ENCODE measurements at places on chromosomes 12 and 14. TPM values are rescaled to one million over a fixed set of nuclear protein-coding genes. Genes with fewer than 3 reads are reported as not detected.

DNA sequence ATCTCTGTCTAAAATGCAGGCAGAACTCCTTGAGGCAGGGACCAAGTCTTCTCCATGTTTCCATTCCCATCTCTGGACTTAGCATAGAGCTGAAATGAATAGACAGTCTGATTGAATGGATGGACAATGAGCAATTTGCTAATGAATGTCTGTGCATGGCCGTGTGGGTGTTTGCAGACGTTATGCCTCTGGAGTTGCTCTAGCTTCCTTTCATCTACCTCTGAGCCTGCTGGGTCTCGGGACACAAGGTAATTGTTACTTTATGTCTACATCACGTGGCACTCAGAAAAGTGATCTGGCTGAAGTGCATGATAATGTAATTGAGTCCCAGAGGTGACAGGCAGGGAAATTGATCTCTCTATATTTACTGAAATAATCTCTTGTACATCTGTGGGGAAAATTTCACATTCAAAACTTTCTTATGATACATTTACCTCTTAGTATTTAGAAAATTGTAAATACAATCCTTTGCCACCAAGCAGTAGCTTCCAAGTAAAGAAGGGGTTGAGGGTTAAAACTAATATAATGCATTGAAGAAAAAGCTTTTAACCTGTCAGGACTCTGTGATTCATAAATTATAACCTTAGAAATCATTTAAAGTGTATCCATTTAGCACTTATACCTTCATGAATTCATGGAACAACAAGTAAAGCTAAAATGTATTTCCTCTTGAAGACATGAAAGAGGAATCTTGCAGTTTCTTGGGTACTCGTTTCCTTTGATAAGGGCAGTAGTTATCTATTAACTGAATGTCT, 424.1 kb downstream of the APAF1 start:
- no peak for DNase-seq

GRCh38 chr12:12007713-12008231, 63.0 kb upstream of the BCL2L14 start:
- DNase-seq, result no peak

DNA sequence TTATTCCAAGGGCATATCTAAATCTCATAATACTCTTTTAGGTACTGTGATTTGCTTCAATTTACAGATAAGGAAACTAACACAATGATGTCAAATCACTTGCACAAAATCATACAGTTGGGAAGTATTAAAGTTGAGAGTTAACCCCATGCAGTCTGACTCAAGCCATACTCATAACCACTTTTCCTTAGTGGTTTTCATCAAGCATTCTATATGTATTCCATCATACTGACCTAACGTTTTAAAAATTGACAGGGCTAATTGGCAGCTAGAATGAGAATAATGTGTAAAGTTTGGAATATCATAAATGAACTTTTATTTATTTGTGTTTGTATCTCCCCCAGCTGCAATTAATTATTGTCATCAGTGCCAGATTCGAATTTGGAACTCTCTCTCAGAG, 20.9 kb downstream of the PUS7L start:
- no peak for DNase-seq

DNA sequence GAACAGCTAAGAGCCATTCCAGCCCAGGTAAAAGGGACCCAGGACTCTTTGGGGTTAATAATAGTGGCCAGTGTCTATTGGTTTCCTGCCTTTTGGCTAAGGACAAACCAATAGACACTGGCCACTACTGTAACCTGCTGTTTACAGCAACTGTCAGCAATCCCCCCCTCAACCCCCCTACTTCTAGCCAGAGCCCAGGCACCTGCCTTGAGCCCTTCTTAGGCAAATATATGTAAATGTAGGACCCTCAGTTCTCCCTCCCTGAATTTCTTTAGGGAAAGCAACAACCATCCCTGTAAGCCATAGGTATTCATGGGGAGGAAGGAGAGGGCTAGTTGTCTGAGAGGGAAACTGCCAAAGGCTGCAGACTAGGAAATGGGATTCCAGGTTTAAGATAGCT, 22.3 kb downstream of the HOXC4 start:
- no peak for DNase-seq

DNA sequence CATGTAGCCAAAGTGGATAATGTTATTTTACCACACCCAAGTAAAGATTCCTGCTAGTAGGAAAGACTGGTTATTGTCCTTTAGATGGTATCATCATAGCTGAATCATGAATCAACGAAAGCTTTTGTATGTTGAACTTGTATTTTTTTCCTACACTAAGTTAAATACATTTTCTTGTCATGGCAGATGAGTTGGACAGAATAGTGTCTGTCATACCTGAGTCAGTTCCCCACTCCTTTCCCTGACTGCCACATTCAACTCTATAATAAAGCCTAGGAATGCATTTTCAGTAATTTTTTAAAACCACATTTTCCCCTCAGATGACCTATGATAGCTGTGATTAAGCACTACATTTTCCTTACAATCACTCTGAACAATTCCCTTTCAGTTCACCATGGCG, 9.3 kb upstream of the PTHLH start:
- DNase-seq, result no peak

DNA sequence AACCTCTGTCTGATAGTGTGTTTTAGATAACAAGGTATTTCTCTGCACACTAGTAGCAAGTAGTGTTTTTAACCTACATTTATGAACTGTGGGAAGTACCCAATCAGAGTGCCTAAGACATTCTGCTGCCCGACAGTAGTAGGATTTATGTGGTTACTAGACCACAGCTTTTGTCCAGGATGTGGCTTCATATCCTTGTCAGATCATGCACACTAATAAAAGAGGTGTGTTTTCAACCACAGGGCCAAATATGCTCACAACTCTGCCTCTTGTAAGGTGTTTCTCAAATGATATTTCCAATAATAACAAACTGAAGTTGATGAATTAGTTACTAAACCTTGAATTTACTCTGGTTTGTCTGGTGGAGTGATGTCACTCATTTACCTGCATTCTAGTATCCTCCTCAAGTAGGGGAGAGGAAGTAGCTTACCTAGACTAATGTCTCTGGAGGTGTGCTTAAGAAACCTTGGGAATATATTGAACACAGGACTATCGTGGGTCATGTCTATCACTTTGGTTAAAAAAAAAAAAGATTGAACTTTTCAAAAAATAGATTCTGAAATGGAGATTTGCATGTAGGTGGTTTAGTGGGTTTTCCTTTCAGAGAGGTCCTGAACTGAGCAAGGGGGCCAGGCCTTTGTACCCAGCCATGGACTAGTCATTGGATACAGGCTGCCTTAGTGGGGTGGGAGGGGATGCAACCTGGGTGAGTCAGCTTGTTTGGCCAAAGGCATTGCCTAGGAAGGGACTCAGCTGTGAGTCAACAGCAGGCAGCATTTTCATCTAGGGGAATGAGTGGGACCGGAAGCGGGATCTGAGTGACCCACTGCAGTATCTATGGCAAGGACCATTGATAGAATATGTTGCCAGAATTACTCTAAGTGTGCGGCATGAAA, 14.1 kb downstream of the FBXW8 start:
- DNase-seq, result peak; percentile 72

DNA sequence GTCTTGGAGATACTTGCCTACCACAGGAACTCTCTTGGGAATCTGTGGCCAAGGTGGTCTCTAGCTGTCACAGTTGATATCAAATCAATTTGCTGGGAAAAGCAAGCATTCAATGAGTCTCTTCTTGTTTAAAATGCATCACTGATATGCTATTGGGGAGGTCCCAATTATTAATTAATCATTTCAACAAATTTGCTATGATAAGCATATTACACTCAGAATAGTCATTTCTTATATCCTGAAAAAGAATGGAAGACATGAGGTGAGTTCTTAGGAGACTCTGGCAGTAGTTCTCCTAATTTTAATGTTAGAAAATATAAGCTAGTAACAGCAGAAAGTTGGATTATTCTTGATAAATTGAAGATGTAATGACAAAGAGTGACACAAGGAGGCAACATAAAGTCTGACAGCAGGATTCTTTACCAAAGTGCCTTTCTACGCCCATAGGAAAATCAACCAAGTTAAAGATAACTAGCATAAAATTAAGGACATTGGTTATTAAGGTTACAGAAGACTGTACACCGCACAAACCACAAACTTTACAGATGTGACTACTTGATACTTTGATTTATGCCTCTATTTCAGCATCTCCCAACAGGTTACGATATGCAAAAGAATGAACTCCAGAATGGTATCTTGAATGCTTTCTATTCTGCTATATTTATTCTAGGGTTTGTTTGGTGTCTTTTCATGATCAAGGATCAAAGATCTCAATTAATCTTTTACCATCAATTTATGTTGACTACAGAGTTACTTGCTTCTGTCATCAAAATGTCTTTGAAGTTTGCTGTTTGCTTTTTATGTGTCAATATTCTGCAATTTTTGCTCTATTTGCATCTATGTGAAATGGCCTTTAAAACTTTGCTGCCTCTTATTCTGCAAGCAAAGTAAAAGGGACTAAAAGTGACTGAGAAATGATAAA, 349.6 kb upstream of the CLEC14A start:
- no peak for DNase-seq

DNA sequence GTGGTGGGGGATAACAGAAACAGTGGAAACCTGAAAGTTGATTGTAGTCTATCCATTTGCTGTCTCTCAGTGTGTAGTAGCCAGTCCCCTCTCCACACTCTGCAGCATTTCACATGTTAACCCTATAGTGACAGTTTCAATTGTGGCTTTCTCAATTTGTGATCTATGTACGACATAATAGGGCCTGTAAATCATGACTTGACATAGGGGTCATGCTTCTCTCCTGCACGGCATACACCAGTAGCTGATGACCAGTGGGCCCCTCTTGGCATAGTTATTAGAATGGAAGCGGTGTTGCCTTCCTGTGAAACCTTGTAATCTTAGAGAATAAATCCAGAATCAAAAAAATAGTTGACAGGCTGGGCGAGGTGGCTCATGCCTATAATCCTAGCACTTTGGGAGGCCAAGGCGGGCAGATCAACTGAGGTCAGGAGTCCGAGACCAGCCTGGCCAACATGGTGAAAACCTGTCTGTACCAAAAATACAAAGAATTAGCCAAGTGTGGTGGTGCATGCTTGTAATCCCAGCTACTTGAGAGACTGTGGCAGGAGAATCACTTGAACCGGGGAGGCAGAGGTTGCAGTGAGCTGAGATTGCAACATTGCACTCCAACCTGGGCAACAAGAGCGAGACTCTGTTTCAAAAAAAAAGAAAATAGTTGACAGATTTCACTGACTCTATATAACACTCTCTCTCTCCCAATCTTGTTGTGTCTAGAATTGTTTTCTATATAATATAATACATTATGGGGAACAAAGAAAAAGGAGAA, 44.6 kb upstream of the VSX2 start:
- DNase-seq, result no peak

DNA sequence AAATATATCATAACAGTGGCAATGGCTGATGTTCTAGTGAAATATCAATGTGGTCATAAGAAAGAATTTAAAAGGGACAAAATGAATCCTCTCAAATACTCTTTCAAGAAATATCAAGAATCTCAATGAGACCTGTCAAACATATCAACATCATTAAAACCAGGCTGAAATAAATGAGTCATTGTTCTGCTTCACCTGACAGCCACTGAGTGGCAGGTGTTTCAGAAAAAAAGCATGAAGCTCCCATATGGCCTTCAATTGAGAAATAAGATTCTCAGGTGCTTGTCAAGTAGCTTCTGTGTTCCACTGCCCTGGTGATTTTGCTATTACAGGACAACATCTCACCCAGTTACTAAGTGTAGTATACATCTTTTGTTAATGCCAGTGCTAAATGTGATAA, 21.5 kb downstream of the ANAPC5 start:
- DNase-seq, result no peak

KRT77 gene
- total RNA-seq, result not detected

KRT78 gene
- total RNA-seq, result not detected

GRIN2B gene
- total RNA-seq, result 19.0 TPM

Measured in MG63 (cell line).